ENCODE measurements at places on chromosomes 7 and 10.

DNA sequence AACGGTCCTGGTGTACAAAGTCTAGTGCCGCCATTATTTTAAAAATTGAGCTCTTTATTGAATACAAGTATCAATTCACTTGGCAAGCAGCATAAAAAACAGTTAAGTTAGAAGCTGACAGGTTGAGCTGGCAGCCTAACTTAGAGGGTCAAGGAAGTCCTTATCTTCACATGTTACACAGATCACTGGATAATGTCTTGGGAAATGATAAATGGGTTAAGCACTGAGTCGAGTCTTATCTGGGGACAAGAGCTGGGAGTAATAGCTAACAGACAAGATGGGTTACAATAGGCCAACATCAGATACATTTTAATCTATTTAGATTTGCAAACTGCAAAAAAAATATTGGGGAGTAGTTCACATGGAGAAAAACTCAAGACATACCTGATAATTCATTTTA lies 34.2 kb downstream of the SLC18A2 start:
- no peak for DNase-seq

DNA sequence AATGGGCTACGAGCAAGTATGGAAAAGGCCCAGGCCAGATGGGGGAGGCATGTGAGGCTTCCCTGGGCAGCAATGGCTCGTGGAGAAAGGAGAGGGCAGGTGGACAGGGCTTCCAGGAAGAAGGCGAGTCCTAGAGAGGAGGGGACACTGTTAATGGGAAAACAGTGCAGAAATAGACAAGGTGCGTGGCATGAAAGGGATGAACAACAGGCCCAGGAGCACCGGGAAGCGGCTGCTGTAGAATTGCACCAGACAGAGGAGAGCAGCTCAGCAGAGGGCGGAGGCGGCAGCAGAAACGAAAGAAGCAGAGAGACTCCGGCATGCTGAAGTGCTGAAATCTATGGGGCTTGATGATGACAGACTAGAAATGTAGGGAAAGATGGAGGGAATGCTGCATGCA lies 102.1 kb downstream of the PIP4K2A start:
- DNase-seq, result no peak

- DNase-seq, result no peak
These were observed 153.1 kb downstream of the SLIT1 start for GRCh38 chr10:97032624-97033023.

DNA sequence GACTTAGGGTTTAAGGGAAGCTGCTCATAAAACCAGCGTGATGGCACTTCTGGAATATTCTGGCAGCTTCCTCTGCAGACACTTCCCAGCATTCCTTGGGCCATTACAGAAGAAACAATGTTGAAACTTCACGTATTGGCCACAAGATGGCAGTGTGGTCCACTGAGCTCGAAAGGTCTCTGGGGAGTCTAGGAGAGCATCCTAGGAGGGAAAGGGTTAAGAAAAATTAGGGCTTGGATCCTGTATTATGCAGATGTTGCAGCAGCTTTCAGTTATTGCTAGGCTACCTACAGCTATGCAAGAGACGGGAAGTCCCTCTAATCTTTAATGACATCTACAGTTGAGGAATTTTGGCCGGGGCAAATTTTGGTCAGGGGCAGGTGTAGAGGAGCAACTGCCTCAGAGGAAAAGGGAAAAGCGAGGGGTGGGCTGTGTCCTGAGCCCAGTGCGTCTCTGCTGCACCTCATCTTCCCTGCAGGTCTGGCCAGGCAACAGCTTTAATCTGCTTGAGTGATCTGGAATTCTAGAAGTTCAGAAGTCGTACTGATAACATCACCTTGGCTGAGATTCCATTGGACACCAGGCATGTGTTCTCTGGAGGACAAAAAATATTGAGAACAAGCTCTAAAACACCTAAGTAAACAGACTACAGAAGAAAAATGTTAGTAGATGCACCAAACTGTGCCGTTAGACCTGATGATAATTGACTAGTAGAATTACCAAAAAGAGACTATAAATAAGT lies 220.8 kb upstream of the PRSS58 start:
- peak; percentile 77 for DNase-seq

DNA sequence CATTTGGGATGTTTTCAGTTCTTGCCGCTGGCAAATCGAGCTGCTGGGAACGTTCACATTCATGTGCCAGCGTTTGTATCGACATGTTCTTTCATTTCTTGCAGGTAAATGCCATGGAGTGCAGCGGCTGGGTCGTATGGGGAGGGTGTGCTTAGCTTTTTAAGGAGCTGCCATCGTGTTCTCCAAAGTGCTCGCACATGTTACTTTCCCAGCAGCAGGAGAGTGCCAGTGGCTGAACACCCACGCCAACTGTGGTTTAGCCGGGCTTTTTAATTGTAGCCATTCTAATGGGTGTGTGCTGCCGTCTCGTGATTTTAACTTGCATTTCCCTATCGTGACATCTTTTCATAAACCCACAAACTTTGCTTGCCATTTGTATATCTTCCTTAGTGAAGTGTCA lies 11.6 kb upstream of the BNIP3 start:
- DNase-seq, result no peak

DNA sequence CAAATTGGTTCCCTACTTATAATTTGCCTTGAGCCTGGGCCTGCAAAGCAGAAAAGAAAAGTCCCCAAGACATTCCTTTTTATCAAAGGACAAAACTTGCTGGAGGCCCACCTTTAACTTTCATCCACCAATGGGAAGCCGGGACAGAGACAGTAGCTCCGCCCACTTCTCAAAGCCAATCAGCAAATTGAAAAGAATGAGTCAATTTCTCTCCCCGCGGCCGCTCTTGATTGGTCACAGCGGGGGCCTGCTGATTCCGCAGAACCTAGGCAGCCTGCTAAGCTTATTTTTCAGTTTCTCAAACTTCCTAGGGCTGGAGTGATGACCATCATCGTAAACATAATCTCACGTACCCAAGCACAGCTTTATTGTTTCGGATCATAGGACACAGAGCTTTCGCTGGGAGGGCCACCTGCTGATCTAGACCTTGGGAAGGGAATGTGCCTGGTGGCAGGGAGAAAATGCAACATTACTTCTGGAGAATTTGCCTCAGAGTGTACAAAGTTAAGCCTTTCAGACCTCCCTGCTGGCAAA lies at the start of gene SLC13A4:
SLC13A4 (minus strand) TSS at position 51 of the 534 bp plus-strand sequence. CDS start 690 bp downstream, outside the sequence.
- DNase-seq, result peak; percentile 53

GRCh38 chr10:29081951-29082685 lies 206.8 kb upstream of the LYZL1 start:
- no peak for DNase-seq

DNA sequence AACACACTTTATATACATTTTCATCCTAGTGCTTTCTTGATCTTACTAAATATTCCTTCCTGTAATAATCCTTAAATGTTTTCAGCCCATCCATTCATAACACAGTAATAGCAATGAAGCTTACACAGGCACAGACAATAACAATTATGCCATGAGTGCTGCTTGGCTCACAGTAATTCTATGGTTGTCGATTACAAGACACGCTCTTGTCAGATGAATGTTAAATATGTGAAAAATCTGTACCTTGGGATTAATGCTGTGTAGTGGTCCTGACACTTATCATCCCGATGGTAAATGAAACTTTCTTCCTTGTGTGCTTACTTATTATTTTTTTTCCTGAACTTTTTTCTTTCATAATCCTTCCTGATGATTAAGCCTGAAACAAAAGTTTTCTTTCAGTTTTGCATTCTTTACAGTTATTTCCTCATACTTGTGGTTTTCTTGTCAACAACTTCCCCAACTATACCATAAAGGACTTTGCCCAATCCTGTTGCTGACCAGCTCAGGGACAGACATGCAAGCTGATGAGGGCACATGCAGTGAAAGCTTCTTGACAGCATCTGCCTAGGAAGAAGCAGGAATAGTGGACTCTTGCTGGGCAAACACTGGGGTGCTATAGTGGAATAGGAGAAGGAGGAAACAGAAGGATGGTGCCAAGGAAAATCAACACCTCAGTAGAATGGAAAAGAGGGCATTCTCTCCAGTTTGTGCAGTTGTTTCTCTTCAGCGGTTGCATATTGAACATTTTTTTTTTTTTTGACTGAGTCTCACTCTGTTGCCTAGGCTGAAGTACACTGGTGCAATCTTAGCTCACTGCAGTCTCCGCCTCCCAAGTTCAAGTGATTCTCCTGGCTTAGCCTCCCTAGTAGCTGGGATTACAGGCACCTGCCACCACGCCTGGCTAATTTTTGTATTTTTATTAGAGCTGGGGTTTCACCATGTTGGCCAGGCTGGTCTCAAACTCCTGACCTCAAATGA lies 6.7 kb upstream of the MGAM2 start:
- DNase-seq, result no peak

DNA sequence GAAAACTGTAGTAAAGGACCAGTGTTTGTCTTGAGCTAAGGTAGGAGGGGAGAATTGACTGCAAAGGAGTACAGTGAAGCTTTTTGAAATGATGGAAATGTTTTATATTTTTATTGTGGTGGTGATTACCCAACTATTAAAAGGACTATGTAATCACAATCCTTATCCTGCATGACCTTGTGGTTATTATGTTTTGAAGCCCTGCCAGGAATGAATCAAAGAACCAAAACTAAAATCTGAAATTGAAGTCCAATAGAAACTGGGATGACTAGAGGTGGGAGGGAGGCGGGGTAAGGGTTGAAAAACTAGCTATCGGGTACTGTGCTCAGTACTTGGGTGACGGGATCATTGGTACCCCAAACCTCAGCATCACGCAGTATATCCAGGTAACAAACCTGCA lies 8.2 kb downstream of the CCDC7 start:
- no peak for DNase-seq

- no peak for DNase-seq
These were observed 8.5 kb upstream of the KNDC1 start for GRCh38 chr10:133151543-133151972.

GRCh38 chr10:3423384-3423783 lies 250.8 kb upstream of the PITRM1 start:
- no peak for DNase-seq

DNA sequence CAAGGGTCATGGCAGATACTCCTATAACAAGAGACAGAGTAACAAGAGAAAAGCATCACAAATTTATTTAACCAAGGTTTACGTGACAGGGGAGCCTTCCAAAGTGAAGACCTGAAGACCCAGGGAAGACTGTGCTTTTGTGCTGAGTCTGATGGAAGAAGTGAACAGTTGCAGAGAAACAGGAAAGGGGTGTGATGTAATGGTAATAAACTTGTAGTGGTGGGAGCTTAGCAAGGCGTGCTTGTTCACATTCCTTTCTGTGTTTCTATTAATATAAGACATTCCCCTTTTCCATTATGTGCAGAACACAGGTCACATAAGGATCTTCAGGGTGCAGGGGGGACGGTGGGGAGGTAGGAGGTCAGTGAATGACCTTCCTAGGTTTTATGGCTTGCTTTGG lies 25.5 kb upstream of the C10orf67 start:
- peak; percentile 4 for DNase-seq

DNA sequence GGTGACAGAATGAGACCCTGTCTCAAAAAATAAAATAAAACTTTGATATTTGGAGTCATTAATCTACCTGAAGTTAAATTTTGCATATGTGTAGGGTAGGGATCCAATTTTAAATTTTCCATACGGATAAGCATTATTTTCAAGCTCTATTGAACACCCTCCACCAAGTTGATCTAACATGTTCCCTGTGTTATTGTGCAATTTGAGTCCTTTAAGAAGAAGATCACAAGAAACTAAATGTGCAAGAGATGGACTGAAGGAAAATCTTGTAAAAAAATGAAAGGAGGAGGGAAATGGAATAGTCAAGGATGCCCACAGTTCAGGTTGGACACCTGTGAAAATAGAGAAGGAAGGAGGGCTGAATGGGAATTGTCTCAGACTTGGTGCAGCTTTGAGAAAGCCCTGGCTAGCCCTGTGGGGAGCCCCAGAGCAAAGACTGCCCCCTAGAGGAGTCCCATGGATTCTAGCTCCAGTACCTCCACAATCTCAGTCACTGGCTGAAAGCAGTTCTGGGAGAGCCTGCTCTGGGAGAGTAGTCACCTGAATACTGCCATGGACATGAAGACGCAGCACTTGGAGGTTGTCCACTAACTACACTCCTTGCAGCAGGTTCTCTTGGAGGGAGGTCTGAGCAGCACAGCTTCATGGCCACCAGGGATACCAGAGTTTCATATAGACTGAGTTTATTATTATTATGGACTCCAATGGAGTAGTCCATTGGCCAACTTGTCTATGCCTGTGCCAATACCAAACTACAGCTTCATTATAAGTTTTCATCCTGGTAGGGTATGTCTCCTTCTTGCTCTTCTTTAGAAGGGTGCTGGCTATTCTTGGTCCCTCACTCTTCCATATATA lies 5.7 kb upstream of the TIAL1 start:
- peak; percentile 19 for DNase-seq

GRCh38 chr7:106466867-106467266 lies 182.1 kb upstream of the NAMPT start:
- DNase-seq, result no peak

DNA sequence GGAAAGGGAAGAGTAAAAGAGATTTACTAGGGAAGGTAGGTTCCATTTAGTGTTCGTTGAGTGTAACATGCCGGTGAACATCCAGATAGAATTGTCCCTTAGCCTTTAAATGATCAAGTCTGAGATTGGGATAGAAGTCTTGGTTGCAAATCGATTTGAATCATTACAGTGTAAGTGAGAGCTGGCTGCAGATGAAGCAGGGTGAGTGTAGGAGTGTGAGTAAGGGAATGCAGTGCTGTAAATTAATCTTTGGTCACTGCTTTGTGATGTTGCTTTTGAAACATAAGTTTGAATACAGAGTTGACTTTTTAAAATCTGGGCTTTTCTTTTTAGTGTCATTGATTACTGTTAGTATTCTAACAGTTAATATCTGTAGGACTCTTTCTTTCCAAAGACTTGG lies 16.3 kb downstream of the TPST1 start:
- no peak for DNase-seq

DNA sequence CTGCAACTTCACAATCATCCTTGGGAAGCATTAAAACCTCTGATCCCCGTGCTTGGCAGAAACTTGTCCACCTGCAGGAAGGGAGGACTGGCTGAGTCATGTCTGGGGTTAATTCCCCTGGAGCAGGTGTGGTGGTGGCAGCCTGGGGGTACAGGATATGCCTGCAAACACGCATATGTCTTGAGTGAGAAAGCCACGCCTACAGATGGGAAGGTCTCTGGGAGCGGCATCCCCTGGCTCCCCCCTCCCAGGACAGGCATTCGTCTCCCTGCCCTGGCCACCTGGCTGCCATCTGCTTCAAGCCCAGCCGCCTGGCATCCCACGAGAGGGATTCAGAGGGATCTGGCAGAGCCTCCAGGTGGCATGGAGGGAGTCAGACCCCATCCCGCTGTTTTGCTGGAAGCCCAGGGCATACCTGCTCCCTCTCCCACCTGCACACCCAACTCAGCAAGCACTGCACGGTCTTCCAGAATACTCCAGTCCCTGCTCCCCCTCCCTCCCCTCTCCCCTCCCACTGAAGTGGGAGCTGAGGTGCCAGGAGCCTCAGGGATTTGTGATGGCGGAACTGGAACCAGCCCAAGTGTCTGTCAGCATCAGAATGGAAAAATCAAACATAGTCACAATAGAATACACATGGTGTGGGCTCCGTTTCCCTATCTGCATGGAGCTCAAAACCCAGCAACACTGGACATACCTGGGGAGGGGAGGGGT lies 61.0 kb downstream of the CAMK2B start:
- no peak for DNase-seq

DNA sequence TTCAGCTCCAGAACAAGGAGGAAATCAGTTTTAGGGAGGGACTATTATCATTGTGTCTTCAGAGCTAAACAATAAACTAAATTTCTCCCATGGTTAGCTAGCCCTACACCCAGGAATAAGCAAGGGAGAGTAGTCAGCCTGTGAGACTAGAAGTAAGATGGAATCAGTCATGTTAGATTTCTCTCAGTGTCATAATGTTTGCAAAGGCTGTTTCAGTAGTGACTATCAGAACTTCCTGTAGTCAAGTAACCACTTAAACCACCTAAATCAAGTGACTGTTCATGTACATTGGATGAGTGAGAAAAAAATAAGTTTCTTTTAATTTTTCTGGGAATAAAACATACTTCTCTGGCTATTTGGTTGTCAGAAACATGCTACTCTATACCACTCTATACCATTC lies 121.6 kb downstream of the KCND2 start:
- no peak for DNase-seq
